ENCODE measurements at places on chromosomes 16 and 17. TPM values are rescaled to one million over a fixed set of nuclear protein-coding genes. Genes with fewer than 3 reads are reported as not detected.

DNA sequence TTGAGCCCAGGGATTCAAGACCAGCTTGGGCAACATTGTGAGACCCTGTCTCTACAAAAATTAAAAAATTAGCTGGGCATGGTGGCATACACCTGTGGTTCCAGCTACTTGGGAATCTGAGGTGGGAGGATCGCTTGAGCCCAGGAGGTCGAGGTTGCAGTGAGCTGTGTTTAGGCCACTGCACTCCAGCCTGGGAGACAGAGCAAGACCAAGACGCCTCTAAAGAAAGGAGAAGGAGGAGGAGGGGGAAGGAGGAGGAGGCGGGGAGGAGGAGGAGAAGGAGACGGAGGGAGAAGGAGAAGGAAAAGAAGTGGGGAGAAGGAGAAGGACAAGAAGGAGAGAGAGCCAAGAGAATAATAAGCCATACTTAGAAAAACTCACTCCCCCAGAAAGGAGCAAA is 35.9 kb downstream of the STXBP4 start:
- DNase-seq: no peak

DNA sequence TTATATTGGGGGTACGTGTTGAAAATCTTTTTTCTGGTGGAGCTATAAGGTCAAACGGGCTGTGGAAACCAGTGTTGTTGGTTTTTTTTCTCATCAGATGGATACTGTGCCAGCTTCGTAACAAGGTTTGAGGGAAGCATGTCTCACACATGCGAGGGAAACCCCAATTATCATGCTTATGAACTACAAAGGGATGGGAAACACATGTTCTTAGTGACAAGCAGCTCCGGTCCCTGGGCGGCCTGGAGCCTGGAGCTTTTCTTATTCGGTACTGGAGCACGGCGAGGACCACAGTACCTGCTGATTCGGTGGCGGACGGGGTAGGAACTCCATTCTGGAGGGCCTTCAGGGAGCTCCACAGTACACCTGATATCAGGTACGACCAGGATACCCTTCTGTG is 12.5 kb downstream of the SLC43A2 start:
- no peak for DNase-seq

GRCh38 chr17:67525239-67526135 is 148.4 kb downstream of the PITPNC1 start:
- no peak for DNase-seq

DNA sequence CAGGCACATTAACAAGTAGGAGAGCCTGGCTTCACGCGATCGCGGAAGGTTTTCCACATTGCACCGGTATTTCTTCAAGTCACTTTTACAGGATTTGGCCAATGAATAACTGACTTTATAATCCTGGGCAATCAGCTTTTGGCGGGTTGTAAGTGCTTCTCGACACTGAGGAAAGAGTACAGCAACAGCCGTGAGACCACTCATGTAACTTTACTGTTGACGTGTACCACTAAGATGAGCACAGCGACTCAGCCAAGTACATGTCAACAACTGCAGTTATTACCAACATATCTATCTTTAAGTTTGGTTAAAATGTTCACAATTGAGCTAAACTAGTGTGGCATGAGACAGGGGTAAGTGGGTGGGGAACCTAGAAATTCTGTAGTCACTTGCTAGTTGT is 71.7 kb upstream of the CLEC18B start:
- no peak for DNase-seq

DNA sequence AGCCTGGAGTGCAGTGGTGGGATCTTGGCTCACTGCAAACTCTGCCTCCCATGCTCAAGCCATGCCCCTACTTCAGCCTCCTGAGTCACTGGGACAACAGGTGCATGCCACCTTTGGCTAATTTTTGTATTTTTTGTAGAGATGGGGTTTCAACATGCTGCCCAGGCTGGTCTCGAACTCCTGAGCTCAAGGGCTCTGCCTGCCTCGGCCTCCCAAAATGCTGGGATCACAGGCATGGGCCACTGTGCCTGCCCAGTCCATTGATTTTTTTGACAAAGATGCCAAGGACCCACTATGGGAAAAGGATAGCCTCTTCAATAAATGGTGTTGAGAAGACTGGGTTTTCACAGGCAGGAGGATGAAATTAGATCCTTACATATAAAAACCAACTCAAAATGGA is 10.8 kb upstream of the ADCY7 start:
- no peak for DNase-seq

- DNase-seq: no peak
Observed at GRCh38 chr17:3448059-3448665, 14.5 kb upstream of the OR1E2 start.

- DNase-seq: no peak
Observed at GRCh38 chr17:55585629-55586028, 74.4 kb upstream of the SMIM36 start.

GRCh38 chr17:15278380-15278779 is 13.3 kb upstream of the PMP22 start:
- DNase-seq: no peak

- no peak for DNase-seq
Observed at GRCh38 chr16:53566552-53567245, 63.7 kb upstream of the AKTIP start.

- DNase-seq: no peak
Observed at GRCh38 chr16:57893217-57893558, 77.7 kb downstream of the CNGB1 start.

ANKRD13B gene
- total RNA-seq: 1.0 TPM

SLC25A11 gene
- 22.2 TPM for total RNA-seq

PPY gene
- total RNA-seq: 42.0 TPM

Measured in pancreas (tissue), 10 donors.